ENCODE measurements at places on chromosomes 6 and 20.

GRCh38 chr6:40666530-40666929 lies 79.4 kb upstream of the LRFN2 start:
- DNase-seq = no peak

DNA sequence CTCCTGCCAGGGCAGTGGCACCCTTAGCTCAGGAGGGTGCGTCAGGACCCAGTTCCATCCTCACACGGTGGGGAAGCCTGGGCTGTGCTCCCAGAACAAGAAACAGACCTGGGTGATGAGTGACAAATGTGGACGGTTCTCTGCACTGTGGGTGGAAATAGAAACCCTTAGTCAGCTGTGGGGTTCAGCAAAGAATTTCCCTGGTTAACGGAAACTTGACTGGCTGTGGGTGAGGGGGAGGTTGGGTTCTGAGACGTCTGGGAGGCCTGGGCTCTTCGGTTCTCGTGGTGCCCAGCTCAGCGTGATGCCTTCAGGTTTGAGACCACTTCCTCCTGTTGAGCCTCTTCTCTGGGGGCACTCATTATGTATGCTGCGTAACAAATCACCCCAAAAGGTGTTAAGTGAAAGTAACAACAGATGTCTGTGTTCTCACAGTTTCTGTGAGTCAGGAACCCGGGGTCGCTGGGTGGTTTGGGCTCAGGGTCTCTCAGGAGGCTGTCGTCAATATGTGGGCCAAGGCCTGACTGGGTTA lies 53.1 kb upstream of the FAM83D start:
- no peak for DNase-seq

DNA sequence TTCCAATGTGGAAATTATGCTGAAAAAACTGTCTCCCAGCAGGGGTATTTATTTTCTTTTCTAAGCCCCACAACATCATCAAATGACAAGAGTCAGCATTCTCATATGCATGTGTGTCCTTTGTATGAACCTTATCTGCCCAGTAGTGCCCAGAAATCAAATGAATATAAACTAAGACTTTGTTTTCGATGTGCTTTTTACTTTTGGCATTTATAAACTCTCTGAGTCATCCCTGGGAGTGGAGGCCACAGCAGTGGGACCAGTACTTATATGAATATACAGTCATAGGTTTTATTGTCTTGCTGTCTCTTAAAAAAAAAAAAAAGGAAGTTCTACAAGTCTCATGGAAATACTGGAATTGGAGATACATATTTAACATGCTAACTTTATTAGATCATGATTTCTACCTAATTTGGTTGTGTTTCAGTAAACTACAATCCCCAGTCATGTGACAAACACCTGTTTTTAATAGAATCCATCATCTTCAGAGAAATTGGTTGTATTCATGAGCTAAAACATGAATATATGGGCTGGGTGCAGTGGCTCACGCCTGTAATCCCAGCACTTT lies 99.2 kb upstream of the TMEM181 start:
- no peak for DNase-seq

GRCh38 chr6:139173172-139173571 lies 38.3 kb downstream of the HECA start:
- DNase-seq = no peak

DNA sequence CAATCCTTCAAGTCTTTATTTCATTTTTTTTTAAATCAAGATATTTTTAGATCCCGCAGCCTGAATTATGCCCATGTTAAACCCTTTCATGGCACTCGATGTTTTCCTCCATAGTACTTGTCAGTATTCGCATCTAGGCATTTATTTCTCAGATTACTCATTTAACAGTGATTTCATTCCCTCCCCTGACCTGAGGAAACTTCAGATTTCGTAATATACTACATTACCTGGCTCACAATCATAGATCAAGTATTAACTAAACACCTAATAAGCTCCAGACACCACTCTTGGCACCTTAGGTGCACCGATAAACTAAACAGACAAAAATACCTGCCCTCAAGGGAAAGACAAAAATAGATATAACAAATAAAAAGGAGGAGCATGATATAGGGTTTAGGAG lies 413.2 kb upstream of the GJE1 start:
- DNase-seq = no peak

Data from Caki2 (cell line).